ENCODE measurements at places on chromosomes 13 and 19.

DNA sequence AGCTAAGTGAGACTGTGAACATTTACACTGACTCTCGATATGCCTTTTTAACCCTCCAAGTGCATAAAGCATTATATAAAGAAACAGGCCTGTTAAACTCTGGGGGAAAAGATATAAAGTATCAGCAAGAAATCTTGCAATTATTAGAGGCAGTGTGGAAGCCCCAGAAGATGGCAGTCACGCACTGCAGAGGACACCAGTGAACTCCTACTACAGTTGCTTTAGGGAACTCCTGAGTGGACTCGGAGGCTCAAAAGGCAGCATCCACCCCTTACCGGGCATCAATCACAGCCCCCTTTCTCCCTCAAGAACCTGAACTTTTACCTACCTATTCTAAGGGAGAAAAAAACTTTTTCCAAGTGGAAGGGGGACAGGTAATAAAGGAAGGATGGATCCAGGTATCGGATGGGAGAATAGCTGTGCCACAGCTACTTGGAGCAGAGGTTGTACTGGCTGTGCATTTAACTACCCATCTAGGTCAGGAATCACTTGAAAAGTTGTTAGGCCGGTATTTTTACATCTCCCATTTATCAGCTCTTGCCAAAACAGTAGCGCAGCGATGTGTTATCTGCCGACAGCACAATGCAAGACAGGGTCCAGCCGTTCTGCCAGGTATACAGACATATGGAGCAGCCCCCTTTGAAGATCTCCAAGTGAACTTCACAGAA, 80.1 kb downstream of the ZNF486 start:
- DNase-seq, result peak; percentile 2

DNA sequence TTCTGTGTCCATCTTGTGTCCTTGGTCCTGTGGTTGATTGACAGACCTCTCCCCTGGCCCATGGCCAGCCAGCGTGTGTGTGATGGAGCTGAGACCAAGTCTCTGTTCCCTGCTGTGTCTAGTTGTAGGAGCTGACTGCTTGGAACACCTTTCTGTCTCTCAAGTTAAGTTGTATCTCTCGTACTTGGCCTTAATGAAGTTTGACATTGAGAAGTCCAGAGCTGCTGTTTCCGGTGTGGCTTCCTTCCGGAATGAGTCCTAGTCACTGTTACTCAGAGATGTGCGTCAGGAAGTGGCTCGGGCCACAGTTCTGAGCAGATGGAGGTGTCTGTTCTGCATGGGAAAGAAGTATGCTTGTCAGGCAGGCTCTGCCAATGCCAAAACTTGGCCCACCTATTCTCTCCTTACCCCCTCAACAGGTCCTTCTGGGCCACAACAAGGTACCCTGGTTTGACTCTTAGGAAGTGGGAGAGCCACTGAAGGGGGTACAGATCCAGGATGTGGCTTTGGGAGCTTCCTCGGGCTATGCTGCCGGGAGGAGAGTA, 54.3 kb downstream of the GATAD2A start:
- no peak for DNase-seq

GRCh38 chr13:51155776-51156515, 44.9 kb upstream of the C13orf42 start:
- DNase-seq, result no peak

GRCh38 chr19:7856679-7857663, 17.2 kb downstream of the PRR36 start:
- no peak for DNase-seq

GRCh38 chr13:37775871-37776270, 93.7 kb downstream of the TRPC4 start:
- DNase-seq, result no peak

- no peak for DNase-seq
These were observed 458.6 kb downstream of the DCT start for GRCh38 chr13:94020833-94021232.

DNA sequence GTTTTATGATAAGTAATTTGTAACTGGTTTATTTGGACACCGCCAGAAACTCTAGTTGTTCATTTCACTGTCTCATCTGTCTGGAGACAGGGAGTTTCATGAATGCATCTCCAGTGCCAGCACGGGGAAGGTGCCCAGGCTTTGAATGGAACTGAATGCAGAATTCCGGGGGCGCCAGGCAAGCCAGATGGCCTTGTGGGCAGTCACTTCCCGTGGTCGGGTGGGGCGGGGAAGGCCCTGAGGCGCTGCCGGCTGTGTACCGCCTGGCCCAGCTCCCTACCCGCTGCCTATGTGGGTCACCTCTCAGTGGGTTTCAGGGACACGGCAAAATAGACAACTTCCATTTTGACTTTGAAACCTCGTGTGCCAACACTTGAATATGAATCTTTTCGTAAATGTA, 28.8 kb upstream of the MCF2L start:
- DNase-seq, result no peak

GRCh38 chr19:12880551-12881171, 588 bp downstream of the DNASE2 start:
- no peak for DNase-seq

DNA sequence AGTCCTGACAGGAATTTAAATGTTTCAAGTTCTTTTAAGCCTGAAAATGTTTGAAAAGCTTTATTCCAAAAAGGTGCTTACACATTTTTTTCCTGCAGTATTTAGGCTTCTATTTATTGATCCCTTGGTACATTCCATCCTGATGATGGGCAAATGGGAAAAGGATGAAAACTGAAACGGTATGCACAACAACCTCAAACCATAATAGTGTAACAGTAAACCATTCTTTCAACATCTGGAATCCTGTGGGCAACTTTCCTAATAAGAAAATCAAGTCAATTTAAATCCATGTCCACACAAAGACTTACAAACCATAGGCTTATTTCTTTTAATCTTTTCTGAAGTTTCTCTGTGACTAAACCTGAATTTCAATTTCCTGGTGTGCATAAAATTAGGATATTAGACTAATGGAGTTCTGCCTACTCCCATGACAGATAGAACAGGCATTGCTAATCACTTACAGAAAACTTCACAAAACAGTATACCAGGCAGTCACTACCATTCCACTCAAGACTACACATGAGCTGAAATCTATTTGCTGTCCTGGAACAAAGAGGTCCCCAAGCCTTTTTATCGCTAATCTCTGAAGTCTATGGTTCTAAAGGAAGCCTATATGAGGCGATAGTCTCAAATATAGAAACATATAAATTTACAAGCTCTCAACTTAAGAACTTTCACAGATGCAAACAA, 103.3 kb downstream of the DLEU7 start:
- DNase-seq, result no peak
